ENCODE measurements at places on chromosomes 12 and 14.

DNA sequence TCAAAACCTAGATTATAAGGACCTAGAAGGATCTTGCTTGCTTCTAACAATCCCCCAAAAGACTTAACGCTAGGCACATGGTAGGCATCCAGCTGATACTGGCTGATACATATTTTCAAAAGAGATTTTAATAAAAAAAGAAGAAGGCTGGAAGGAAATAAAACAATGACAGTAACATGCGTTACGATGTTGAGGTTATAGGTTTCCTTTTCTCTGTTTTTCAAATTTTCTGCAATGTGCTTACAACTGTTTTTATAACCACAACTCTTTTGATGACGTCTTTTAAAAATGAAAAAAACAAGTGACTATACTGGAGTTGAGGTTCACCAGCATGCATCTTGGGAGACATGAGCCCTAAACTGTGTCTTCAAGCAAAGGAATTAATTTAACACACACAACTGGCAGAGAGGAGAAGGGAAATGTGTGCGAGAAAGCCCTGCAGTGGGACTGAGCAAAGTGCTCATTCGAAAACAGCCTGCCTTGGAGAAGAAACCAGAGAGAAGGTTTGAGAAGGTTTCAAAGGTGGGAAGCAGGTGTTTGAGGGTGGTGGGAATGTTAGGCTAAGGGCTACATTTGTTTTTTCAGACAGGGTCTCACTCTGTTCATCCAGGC lies 80.4 kb downstream of the DUSP16 start:
- no peak for DNase-seq

GRCh38 chr12:112977139-112977538 lies 1.2 kb upstream of the OAS2 start:
- DNase-seq, result no peak

DNA sequence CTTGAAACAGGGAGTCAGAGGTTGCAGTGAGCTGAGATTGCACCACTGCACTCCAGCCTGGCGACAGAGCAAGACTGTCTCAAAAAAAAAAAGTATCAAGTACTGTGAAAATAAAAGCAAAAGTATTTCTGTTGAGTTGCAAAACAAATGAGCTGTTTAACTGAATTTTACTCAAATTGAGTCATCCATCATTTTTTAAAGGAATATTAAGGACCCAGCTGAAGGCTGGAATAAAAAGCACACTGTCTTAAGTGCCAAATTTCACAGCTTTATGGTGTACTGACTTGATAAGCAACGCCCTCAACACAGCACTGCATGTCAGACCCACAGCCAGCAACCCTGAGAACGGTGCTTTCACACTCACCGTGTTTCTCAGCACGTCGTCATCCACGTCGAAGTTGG lies 57.9 kb downstream of the AMN start:
- DNase-seq, result no peak

GRCh38 chr14:67514650-67515385 lies 18.3 kb upstream of the PLEKHH1 start:
- peak; percentile 65 for DNase-seq

GRCh38 chr12:69415471-69416275 lies 54.5 kb upstream of the FRS2 start:
- DNase-seq, result peak; percentile 21

DNA sequence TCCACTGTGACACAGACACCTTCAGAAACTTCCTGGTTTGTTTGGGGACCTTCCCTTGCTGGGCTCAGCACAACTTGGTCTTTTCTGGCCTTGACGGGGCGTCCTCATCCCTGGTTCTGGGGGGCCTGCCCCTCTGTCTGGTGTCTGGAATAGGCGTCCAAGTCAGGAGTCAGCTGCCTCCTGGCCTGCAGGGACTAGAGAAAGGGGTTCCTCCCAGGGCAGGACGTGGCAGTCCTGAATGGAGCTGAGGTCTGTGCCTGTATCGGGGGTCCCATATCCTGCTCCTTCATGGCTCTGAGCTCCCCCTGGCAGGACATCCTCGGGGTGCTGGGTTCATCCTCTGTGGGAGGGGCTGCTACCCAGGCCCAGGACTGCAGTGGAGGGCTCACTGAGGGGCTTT lies 384.0 kb downstream of the TMEM121 start:
- no peak for DNase-seq

GRCh38 chr12:110234755-110235154 lies 46.3 kb upstream of the ATP2A2 start:
- no peak for DNase-seq

DNA sequence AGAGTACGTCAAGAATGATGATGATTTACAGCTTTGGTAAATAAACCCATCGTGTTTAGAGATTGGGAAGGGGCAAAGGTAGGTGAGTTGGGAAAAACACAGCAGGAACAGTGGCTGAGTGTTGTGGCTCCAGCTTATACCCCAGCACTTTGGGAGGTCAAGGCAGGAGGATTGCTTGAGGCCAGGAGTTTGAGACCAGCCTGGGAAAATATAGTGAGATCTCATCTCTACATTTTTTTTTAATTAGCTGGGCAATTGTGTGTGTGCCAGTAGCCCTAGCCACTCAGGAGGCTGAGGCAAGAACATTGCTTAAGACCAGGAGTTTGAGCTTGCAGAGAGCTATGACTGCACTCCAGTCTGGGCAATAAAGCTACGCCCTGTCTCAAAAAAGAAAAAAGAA lies 77.1 kb downstream of the RASSF9 start:
- DNase-seq, result no peak

GRCh38 chr12:117166107-117166506 lies 24.2 kb downstream of the FBXO21 start:
- DNase-seq, result no peak

- DNase-seq, result peak; percentile 81
These were observed 175.8 kb upstream of the GRIN2B start for GRCh38 chr12:14157088-14157747.

GRCh38 chr12:60522684-60523400 lies 927.0 kb downstream of the SLC16A7 start:
- no peak for DNase-seq

DNA sequence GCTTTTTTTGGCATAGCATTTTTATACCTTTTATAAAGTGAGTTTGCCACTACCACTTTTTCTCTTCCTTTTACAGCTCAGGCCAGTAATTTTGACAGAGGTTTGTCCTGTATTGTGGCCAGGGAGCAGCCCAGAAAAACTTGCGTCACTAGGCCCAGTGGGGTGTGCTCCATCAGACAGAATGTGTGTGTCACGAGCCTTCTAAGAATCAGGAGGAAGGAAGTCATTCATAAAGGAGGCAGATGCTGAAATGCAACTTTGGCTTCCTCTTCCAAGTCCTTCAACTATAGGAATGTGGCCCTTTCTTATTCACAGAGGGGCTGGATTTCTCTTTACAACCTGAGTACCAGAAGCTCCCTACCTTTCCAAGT lies 10.1 kb upstream of the RAB35 start:
- no peak for DNase-seq

DNA sequence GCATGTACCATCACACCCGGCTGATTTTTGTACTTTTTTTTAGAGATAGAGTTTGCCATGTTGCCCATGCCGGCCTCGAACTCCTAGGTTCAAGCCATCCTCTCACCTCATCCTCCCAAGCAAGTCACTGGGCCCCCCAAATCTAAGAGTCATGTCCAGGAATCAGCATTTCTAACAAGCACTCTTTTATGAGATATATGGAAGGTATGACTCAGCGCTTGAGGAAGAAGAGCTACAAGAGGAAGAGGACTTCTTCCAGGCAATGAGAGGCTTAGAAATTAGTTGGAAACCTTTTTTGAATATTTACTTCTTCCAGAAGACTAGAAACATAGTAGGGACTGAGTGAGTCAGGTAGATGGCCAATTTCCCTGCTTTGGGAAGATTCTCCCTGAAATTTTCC lies 114.5 kb downstream of the HMGA2 start:
- DNase-seq, result no peak

DNA sequence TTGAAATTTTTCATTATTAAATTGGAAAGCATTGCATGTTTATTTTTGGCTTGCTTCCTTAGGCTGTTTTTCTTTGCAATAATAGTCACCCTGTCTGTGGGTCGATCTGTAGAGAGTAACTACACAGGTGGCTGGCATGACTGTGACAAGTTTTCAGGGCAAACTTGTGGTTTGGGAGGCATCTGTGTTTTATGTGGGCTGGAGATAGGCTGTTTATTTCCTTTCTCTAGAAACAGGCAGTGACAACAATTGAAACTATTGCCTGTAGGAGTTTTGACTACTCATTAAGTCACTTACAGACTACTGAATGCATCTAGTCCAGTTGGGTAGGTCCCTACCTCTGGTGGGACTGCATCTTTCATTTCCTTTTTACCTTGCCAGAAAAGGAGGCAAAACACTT lies 155.6 kb downstream of the DYRK2 start:
- no peak for DNase-seq

DNA sequence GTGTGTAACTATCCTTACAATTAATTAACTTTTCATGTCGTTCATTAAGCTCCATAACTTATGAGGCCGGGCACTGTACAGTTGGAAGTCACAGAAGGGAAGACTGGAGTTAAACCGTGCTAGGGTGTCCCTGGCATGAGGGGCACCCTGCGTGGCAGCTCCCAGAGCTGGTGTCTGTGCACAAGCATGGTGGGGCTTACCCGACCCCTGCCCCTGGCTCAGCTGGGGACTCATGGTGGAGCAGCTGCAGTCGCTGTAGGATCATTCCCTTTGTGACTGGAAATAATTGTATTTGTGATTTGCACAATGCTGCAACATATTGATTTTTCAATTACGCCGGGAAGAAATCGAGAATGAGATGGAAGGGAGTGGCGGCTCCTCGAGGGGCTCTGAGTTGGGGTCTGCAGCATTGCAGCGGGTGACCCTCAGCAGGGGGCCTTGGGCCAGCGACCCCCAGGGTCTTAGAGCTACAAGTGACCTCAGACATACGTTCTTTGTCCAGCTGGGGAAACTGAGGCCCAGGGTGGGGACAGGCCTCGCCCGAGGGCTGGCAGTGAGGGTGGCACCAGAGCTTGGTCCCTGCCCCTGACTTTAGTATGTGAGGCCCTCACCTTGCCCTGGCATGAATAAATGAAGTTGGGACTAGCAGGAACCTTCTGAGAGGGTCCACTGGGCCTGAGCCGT lies 125.4 kb downstream of the KIF26A start:
- no peak for DNase-seq

Data from germinal center (tissue), 1 donor.